Activated naive CD4-positive, alpha-beta T cell treated with anti-CD3 and anti-CD28 coated beads, Interleukin-2, amount 50 U/mL, for 72 hours (primary cell): ENCODE measurements at places on chromosomes 13 and 19.
A peak's percentile ranks its signal among the peaks of the same experiment; 100 is the strongest.

DNA sequence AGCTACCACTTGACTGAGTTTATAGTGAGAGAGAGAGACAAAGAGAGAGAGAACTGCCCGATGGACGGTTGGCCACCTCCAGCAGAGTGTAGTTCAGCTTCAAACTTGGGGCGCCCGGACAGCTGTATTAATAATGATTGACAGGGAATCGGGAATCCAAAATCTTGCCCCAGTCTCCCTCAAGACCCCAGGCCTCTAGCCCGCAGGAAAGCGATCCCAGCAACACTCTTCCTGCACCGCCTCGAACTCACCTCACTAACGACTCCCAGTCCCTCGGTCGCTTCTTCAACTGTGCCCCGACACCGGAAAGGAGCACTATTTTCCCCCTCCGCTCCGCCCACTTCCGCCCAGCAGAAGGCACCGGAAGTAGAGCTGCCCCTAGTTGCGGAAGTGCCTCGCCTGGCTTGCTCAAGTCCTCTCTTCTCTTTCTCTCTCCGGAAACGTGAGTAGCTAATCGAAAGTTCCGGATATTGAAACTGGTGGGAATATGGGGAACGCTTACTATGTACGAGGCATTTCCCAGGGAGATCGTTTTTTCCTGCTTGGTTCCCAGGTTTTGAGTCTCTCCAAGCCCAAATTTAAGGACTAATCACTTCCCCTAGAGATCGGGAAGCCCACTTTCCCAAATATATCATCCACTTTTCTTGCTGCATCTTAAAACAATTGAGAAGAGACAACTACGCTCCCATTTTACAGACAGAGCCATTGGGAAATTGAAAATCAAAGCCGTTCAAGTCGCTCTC is at the start of gene NOSIP:
TSS of gene NOSIP (minus strand) at position 293 of the 743 bp plus-strand sequence. CDS start 19,865 bp downstream, outside the sequence.
- DNase-seq = peak; percentile 94

- DNase-seq = peak; percentile 68
Observed at GRCh38 chr19:42198676-42199439, 18.6 kb downstream of the DEDD2 start.

DNA sequence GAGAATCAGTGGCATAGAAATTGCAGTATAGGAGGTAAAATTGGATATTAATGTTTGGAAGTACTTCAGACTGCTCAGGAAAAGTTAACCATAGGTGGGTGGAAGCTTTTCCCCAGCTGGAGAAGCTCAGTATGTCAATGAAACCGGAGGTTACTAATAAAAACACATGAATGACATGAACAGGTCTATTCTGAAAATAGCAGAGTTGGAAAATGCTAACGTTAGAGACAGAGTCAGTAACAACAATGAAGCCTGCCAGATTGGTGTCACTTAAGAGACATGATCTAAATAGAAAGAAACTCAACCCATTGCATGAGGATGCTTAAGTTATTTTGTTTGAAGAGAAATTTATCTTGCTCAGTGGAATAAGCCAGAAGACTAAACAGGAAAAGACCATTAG is 364.5 kb downstream of the DNAJC15 start:
- no peak for DNase-seq

GRCh38 chr19:57719424-57719823 is 8.0 kb downstream of the ZNF671 start:
- DNase-seq = no peak

GRCh38 chr13:26480246-26480855 is 77.1 kb upstream of the WASF3 start:
- no peak for DNase-seq

- DNase-seq = no peak
Observed at GRCh38 chr13:46374710-46375109, 12.3 kb downstream of the RUBCNL start.

- DNase-seq = no peak
Observed at GRCh38 chr19:4455719-4456475, 1.7 kb downstream of the UBXN6 start.

DNA sequence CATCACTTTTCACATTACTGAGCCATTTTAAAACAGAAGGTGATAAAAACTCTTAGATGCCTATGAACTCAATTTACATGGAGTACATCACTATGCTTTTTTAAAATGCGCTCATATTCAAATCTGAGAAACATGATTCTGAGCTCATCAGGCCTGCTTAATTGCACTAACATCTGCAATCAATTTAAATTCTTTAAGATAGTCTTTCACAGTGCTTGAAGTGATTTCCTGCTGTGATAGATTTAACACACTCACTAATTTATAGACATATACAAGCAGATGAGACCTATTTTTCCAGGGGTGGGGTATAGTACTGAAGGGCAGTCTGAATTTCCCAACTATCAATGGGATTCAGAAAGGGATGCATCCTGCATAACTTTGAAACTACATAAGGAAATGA is 82.9 kb downstream of the DIAPH3 start:
- DNase-seq = no peak

DNA sequence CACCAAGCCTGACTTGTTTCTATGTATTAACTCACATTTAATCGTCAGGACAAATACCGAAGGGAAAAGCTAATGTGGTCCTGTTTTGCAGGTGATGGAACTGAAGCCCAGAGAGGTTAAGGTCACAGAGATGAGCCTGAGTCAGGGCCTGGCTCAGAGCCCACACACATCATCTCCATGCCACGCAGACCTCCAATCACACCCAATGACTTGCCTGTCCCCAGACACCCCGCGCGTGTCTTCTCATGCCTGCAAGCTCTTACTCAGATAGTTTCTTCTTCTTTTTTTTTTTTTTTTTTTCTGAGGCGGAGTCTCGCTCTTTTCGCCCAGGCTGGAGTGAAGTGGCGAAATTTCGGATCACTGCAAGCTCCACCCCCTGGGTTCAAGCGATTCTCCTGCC is 16.4 kb downstream of the SIX5 start:
- DNase-seq = no peak

DNA sequence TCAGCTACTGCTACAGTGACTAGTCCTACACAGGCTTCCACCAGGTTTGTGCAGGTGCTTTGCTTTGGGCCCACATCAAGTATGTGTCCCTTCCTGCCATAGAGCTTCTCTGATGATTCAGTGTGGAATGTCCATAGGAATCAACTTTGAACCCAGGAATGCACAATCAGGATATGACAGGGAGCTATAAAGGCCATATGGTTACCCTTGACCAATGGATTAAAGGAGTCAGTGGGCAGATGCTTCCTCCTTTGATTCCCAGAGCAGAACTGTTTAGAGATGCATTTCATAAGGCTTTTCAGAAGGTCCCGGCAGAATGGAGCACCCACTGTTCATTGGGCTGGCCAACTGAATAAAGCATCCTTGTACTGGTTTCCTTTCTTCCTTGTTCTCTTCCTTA is 145.2 kb upstream of the WASF3 start:
- no peak for DNase-seq

GRCh38 chr19:18290302-18291018 is 9.0 kb upstream of the JUND start:
- peak; percentile 87 for DNase-seq

DNA sequence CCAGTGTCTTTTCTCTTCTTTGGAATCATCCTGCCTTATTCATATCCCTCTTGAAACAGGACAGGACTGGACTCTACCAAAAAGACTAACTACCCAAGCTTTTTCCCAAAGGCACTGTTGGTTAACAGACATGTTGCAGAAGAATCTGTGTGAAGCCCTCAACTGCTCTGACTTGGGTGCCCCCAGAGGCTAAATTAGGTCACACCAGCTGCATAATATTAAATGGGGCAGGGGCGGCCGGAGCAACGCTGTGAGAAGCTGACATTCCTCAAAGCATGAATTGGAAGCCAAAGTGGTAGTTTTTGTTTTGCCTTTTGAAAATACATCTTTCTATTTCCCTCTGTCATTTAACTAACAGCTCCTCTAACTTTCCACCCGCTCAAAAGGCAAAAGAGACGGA is 185.9 kb downstream of the LHFPL6 start:
- no peak for DNase-seq

DNA sequence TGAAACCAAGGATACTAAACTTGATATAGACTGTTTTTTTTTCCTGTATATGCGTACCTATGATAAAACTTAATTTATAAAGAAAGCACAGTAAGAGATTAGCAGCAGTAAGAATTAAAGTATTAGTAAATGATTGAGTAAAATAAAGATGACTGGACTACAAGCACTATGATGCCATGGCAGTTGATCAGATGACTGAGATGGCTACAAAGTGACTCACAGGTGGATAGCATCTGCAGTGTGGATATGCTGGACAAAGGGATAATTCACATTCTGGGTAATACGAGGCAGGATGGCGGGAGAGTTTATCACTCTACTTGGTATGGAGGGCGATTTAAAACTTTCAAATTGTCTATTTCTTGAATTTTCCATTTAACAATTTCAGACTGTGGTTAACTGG is 11.8 kb downstream of the HTR2A start:
- DNase-seq = no peak

GRCh38 chr13:34216256-34216655 is 398.3 kb downstream of the RFC3 start:
- DNase-seq = no peak

- peak; percentile 55 for DNase-seq
Observed at GRCh38 chr19:19661675-19662251, 1.7 kb downstream of the ATP13A1 start.

DNA sequence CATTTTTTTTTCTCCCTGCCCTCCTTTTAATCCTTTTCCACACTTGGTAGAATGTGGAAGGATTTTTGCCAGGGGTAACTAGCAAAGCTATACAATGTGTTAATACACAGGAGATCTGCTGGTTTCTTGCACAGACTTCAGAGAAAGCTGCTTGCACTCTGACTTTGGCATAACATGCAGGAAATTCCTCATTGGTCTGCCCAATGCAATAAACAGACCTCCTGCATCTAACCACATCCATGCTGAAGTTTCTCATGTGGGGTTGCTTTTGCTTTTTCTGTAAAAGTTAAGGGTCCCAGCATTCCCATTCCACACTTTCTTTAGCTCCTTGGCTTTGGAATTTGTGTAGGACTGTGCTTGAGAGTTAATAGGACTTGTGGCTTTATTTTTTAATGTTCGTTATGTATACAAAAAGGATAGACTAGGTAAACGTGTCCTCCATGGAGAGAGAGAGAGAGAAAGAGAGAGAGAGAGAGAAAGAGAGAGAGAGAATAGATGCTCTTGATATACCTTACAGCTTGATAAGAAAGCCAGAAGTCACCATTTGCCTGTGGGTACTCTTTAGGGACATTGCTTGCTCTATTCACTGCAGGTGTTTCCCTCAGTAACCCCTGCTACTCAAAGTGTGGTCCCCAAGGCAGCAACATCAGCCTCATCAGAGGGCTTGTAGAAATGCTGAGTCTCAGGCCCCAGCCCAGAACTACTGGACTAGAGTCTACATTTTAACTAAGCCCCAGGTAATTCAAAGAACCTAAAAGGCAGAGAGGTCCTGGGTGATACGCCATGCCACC is 170.5 kb downstream of the SHISA2 start:
- no peak for DNase-seq

- DNase-seq = no peak
Observed at GRCh38 chr13:25701304-25701703, 329.5 kb downstream of the ATP8A2 start.

DNA sequence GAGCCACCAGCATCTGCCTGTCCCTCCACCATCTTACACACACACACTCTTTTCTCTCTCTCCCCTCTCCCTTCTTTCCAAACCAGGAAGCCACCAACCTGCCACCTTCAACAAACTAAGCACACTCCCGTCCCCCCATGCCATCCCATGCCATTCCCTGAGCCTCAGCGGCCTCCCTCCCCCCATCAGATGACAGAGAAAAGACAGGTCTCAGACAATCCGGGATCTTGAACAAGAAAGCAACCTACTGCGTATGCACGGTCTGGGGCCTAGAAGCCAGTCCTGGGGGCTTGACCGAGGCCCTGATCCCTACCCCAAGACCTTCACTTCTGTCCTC is 19.4 kb downstream of the AKT2 start:
- no peak for DNase-seq

DNA sequence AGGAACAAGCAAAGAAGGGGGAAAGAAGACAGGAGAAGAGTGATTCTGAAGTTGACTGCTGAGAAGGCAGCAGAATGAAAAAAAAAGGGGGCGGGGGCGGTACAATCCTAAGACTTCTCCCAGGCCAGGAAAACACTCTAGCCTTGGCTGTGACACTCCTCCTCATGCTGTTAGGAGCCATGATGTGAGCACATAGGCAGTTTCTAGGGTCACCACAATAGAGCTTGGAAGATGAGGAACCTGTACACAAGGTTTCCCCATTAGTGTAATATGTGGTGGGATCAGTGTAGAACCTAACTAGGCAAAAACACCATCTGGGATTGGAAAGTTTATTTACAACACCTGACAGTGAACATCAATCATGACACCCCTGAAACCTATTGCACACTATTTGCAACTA is 86.9 kb downstream of the FOXO1 start:
- no peak for DNase-seq

- no peak for DNase-seq
Observed at GRCh38 chr19:8150178-8150865, 930 bp upstream of the FBN3 start.

DNA sequence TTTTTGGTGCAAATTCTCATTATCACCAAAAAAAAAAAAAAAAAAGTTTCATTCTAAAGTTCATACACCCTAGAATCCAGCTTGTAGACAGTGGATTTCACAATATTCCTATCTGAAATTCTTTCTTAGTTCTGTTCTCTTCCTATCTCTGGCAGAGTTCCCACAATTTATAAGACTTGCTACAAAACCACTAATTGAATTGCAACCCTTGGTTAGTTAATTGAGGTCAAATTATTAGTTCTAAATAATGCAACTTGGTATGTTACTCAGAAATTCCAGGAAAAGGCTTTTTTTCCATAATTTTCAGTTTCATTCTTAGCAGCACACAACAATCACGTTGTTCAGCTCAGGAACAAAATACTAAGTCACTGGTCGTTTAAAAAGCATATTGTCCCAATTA is 58.5 kb downstream of the SPATA13 start:
- no peak for DNase-seq

- peak; percentile 55 for DNase-seq
Observed at GRCh38 chr19:55086730-55087541, 11.3 kb downstream of the EPS8L1 start.

- no peak for DNase-seq
Observed at GRCh38 chr13:47146136-47146535, 249.3 kb upstream of the HTR2A start.

- no peak for DNase-seq
Observed at GRCh38 chr13:99150575-99151361, 49.9 kb upstream of the UBAC2 start.

GRCh38 chr13:47008318-47008717 is 111.5 kb upstream of the HTR2A start:
- no peak for DNase-seq

DNA sequence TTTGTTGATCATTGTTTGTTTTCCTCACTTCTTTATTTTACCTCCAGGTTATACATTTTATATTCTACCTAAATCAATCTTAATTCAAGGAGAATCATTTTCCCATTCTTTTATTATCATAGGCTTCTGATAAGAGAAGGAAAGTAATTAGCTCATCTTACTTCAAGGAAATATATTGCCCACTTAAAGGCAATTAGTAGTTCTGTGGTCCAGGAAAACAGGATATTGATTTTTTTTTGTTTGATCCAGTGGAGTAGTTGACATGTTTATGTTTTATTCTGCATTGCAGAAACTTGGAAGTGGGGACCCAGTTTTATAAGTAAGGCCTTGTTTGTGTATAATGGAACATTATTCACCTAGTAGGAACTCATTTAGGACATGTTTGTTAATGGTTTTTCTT is 390.6 kb downstream of the NDFIP2 start:
- DNase-seq = no peak
